NCI-H2107 (cell line): ENCODE measurements at places on chromosomes 2 and 18.
A peak's percentile ranks its signal among the peaks of the same experiment; 100 is the strongest.

DNA sequence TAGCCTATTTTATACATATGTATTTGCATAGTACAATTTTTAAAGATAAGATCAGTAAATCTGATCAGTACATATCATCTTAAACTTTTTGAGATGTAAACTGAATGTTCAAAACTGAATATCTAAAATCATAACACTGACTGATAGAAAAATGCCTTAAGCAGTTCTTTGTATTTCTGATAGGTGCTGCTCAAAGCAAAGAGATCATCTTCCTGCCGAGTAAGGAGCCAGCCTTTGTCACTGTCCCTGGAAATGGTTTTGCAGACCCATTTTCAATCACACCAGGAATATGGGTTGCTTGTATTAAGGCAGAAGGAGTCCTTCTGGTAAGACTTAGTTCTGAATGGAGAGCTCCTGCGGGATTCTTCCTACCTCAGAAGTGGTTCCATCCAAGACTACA lies 135.0 kb downstream of the LAMA3 start:
- no peak for DNase-seq

GRCh38 chr2:15059870-15060512 lies 427.5 kb downstream of the LRATD1 start:
- DNase-seq = peak; percentile 44

DNA sequence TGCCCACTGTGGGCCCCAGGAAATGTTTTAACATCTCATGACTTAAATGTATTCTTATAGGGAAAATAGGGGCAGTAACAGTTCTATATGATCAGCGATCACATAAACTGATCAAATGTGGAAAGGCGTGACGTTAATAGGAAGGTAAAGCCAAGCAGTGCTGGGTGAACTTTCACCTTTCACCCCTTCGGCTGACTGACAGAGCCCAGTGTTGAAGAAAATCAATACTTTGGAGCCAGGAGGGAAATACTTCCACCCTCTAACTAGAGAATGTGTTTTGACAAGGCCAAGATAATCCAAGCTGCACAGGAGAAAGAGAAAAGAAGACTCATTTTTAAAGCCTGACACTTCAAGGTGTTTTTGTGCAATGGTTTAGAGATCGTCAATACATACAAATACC lies 116.5 kb upstream of the BOD1L2 start:
- DNase-seq = no peak

GRCh38 chr2:223590964-223591363 lies 11.2 kb downstream of the SCG2 start:
- DNase-seq = no peak

DNA sequence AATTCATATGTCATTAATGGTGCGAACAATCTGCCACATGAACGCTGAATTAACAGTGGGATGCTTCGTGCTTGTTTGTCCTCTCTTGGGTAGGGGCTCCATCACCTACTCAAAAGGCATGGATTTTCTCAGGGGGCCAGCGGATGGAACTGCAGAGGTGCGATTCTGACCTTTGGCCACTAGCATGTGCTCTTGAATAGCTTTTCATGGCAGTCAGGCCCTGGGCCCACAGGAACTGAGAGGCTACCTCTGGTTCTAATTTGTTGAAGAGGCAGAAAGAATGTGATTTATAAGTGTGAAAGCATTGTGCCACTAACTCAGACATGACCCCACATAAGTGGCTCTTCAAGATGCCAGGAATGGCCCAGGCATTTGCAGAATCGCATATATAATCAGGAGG lies 283.2 kb downstream of the INSIG2 start:
- no peak for DNase-seq

DNA sequence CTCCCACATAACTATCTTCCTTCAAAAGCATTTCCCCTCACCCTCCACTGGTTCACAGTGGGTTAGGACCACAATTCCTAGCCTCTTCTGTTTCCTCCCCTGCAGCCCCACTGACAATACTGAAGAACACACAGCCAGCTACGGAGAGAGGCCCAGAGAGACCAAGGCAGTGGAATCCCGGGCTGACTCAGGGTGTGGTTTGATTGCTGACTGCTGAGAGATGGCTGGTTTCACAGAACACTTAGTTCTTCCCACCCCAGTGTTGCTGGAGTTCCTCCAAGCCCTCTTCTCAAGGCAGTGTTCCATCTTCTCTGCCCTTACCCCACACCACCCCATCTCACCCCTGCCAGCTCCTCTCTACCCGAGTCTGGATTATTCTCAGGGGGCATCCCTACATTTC lies 43.3 kb upstream of the ZFP36L2 start:
- DNase-seq = no peak

DNA sequence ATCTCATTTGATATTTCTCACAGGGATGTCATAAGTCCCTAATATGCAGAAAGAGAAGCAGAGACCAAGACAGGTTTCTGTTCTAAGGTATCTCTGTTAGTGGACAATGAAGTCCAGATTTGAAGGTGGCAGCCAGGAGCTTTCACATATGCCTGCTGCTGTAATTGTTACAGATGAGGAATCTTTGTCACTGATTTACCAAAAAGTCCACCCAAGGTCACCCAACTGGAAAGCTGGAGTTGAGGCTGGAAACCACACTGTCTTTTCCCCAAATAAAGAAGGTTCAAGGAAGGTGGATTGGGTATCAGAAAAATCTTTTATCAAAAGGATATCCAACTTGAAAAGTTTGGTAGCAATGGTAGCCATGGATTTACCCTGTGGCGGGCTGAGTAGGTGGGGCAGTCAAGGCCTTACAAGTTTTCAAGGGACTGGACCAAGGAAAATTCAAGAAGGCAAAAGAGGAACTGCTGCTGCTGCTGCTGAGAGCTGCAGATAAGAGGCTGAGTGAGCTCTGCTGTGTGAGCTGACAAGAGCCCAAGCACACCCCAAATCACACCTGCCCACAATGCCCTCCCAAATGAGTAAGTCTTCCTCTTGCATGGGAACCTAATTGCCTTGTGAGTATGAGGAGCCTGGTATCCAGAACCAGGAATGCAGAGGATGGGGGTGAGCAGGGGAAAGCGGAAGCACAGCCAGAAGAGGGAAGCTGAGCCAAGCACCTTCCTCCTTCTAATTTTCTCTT lies 241.2 kb downstream of the ANAPC1 start:
- no peak for DNase-seq

DNA sequence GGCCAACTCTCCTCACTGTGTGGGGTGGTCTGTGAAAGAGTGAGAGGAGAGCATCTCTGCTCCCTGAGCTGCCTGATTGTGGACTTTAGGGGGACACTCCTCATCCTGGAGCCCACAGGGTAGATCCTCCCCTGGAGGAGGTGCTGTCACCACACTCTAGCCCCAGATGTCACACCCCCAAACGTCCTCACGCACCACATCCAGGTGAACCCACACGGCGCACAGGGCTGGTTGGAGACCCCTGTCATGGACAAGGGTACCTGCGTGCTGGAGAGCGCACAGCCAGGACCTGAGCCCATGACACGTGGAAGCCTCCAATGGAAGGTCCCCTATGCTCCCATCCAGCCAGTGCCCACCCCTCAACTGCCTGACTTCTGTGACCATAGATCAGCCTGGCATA lies 10.5 kb downstream of the AGXT start:
- DNase-seq = no peak

DNA sequence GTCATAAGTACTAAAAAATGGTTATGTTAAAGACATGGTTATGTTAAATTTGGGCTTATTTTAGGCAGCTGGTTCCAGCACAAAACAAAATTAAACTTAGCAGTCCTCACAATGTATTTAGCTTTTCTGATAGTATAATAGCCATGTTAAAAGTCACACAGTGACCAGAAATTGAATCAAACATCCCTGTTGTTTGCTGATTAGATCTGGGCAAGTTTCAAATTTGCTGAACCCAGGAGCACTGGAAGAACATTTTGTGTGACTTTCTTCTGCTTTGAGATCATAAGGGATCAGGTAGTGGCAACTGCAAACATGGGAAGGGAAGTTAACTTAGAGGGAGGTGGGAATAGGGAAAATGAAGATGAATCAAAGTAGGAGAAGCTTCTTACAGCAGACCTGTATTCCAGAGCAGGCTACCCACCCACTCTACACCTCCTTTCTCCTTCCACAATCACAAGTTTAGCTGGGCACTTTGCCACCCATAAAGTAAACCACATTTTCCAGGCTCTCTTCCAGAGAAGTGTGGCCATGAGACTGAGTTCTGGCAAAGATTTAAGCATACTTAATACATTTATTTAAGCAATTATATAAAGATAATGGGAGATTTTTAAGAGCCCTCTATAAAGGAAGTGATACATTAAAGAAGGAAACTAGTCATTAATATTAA lies 616.1 kb upstream of the LRATD1 start:
- no peak for DNase-seq

GRCh38 chr2:222936705-222937104 lies 75.9 kb downstream of the ACSL3 start:
- DNase-seq = no peak

- DNase-seq = no peak
Observed at GRCh38 chr18:55420665-55421307, 167.2 kb downstream of the TCF4 start.

DNA sequence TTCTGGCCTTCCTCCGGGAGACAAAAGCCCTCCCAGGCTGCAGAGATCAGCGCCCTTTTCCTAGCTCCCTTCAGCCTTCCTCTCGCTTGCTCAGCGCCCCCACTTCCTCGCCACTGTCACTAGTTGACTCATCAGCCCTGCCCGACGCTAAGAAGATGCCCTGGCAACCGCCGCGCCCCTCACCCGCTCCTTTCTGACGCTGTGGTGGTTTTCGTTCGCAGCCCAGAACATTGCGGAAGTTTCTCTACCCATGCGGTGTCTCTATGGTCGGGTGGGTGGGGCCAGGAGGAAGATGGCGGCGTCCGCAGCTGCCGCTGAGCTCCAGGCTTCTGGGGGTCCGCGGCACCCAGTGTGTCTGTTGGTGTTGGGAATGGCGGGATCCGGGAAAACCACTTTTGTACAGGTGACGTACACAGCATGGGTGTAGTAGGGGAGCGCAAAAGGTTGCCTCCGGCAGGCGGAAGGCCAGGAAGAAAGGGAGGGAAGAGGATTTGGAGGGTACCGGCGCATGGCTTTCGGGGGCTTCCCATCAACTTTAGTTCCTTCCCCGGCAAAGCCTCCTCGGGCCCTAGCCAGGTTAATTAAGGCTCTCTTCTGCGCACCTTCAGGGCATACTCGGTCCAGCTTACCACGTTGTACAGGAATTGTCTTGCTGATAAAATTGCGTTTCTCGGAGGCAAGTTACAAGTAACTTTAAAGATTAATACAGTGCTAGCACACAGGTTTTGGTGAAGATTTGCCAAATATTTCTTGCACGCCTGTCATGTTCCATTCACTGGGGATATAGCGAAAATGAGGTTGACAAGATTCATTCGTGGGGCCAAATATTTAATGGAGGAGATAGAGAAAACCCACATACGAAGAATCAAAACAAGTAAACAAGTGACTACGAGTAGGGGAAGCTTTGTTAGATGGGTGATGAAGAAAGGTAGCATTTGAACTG lies at the start of the genes CCDC121 and GPN1:
TSS of gene CCDC121 (minus strand) at position 246 of the 943 bp plus-strand sequence. CDS start 1,213 bp downstream, outside the sequence.
TSS of gene GPN1 (plus strand) at position 284 of the 943 bp plus-strand sequence. CDS start at position 293, 9 bp downstream.
- DNase-seq = peak; percentile 49

DNA sequence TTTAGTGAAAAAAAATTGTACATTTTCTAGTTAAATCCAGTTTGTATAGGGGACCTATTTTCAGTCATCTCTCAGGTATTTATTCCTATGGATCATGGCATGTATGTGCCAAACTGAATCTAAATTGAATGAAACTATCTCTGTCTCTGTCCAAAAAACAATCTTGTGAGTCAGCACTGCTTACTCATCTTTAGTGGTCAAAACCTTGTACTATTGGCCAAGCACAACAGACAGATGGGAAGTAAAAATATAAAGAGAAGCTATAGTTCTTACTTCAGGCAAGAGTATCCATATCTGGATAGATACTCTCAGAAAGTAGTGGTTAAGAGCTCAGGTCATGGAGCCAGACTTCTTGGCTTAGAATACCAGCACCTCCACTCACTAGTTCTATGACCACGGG lies 76.0 kb upstream of the KLHL14 start:
- DNase-seq = no peak

DNA sequence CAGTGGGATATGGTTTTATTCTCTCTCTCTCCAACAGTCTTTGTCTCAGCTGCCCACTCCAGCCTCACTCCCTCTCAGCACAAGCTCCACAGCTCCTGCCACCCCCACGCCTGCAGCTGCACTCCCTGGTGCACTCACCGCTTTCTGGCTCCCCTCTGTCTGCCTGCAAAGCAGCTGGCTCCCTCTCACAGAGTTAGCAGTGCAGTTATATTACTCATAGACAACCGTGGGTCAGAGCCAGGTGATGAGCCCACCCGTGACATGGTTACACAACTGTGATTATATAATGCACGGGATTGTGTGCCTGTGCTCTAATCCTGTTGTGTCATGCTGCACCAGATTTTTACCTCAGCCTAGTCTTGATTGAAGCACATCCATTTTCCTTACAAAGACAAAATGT lies 276.9 kb upstream of the CHAC2 start:
- peak; percentile 40 for DNase-seq

DNA sequence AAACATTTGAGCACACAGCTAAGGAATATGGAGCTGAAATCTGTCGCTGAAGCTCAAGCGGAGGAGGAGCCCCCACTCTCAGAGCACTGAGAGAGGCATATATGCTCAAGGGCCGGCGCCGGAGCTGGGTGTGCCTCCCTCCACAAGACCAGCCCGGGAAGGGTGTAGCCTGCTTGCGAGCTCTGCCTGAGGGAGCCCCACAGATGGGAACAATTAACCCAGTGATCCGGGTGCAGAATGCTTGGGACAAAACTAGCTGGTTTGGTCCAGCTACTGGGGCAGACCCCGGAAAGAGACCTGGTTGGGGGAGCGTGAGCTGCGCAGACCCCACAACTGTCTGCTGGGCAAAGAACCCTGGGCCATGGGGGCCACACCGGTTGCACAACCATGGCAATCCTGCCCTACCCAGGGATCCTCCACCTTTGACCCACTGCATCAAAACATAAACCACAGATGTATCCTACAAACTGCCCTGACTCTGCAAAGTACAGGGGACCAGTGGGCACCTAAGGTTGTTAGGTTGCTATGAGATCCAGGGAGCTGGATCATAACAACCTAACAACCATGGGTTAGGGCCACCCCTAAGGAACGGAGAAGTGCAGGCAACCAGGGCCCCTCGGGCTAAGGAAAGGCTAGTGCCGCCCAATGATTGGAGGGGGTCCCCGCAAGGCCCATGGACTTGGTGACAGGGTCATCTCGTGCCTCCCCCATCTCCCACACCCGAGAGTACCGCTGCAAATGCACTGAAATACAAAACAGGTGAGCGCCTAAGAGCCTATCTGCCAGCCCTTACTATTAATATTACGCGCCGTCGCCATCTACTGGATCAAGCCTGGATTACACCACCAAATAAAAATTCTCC lies 53.4 kb upstream of the SCN1A start:
- peak; percentile 7 for DNase-seq
